Activated naive CD8-positive, alpha-beta T cell treated with anti-CD3 and anti-CD28 coated beads, Interleukin-2, amount 50 U/mL, for 16 hours (primary cell): ENCODE measurements at places on chromosomes 5 and 9.

DNA sequence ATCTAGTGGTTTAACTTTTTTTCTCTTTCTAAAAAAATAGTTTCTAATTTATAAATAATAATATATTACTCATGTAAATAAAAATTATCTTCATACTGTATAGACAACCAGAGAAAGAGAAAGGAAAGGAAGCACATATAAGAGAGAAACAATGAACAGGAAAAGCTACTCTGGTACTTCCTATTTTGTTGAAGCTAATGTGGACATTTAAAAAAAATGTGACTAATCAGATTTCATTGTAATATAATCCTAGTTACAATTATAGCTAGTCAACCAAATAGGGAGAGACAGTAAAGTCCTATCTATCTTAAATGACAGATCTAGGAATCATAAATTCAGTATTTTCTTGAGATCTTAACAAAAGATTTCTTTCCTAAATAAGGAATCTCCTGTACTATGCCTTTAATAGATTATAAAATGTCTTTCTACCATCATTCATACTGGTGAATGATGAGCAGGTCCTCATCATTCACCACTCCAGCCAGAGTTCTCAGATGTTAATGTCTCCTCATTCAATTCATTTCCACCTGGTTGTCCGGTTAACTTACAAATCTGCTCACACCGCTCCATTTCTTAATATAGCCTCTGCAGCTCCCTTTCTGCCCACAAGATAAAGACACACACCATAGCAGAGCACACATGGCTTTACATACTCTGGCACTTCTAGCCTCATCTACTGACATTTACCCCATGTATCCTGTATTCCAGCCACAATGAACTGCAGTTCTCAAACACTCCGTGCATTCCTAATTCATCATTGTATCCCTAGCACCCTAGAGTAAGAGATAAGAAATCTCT is 30.9 kb downstream of the ZFR start:
- DNase-seq = no peak

DNA sequence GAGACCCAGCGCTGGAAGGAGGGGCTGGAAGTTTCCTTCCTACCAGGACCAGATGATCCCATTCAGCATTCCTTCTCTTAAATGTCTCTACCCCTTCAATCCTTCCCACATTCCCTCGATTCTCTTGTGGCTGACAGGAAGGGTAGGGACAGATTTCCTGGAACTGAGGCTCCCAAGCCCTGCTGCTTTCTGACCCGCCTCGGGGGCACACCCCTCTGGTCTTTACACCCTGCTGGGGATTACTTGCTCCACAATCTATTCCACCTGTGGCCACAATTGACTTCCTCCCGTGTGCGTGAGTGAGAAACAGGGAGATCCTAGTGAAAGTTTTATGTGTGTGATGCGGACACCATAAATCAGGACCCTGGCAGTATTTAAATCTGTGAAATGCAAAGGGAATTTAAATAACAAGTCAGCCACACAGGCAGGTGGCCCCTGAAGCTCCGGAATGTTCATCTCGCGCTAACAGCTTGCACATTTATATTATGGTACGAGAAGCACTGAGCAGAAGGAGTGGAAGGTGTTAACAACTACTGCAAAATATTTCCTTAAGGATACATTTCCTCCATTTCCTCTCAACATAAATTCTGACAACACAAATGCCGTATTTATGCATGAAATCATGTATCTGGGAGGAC is 237.5 kb downstream of the SLIT3 start:
- DNase-seq = no peak

DNA sequence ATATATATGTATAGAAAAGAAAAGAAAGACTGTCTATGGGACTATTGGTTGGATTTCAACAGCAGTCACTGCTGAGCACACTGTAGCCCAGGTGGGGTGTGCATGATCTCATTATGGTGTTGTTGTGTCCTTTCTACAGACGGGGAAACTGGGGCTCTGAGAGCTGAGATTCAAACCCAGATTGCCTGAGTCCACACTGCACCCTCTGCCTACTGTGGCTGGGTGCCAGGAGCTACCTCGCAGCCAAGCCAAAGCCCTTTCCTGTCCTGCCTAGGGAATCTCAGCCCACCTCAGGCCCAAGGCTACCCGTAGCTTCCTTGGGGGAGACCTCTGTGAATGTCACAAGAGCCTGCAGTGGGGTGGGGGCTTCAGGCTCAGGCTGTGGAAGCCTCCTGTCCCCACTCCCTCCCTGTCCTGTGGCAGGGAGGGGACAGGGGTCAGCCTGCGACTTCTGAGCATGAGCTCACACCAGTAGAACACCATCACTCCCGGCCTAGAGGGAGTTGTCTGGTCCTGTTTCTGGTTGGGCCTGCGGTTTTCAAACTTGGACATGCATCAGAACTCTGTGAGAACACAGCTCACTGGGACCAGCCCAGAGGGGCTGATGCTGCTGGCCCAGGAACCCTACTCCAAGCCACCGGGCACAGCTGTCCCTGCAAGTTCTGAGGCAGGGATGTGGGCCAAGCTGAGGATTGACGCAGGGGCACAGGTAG is 7.9 kb upstream of the NINJ1 start:
- no peak for DNase-seq

DNA sequence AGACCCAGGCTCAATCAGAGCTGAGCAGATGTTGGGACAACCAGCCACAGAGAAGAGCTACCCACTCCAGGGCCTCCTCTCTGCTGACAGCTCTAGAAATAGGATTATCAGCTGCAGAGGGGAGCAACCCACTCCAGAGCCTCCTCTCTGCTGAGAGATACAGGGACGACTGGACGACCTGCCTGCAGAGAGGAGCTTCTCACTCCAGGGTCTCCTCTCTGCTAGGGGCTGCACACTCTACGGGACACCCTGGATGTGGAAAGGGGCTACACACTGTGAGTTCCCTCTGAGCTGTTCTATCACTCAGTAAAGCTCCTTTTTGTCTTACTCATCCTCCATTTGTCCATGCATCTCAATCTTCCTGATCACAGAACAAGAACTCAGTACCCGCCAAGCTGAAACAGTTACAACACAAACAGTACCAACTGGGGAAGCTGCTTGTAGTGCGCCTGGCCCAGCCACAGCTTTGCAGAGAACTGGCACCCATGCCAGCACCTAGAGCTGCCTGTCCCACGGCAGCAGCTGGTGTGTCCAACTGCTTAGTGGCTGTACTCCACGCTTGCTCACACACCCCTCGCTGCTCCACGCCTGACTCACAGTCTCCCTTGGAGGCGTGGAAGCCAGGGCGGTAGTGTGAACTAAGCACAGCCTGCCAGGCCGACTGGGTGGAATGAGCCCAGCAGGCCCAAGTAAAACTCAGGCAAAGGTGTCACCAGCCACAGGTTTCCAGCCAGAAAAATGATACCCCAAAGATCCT is 56.8 kb downstream of the PRELID2 start:
- no peak for DNase-seq

DNA sequence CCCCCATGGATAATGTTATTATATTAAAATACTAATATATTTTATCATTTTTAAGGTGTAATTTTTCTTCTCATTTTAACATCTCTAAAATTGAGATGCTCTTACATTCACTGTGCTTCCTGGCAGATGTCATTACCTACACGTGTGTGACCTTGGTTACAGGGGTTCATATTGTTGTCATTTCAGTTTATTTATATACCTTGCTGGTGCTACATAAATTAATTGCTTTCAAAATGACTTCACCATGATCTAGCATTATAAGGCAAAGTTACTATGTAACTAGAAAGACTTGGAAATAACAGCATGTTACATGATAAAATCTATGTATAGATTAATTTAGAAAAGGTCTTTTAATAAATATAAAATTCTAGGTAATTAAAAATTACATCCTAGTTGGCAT is 60.9 kb downstream of the ARHGEF28 start:
- DNase-seq = no peak

GRCh38 chr5:116032094-116032517 is at the start of gene ARL14EPL:
ARL14EPL (plus strand) TSS chr5:116032472; CDS start chr5:116051466, 18,994 bp downstream.
- DNase-seq = no peak

GRCh38 chr5:176384366-176384930 is 4.0 kb downstream of the NOP16 start:
- no peak for DNase-seq

- no peak for DNase-seq
Observed at GRCh38 chr9:135229701-135230385, 142.4 kb downstream of the OLFM1 start.
